ENCODE measurements at places on chromosomes 11 and 22.

GRCh38 chr11:43952401-43953342, 10.2 kb downstream of the C11orf96 start:
- DNase-seq = no peak

GRCh38 chr11:13423372-13423771, 39.6 kb downstream of the BTBD10 start:
- no peak for DNase-seq

GRCh38 chr11:2911785-2912391, 17.3 kb downstream of the PHLDA2 start:
- DNase-seq = no peak

- no peak for DNase-seq
These were observed 10.8 kb downstream of the GNB1L start for GRCh38 chr22:19843857-19844376.

- no peak for DNase-seq
These were observed 11.1 kb downstream of the NEAT1 start for GRCh38 chr11:65433657-65434056.

- DNase-seq = no peak
These were observed 6.9 kb downstream of the SCGB1C1 start for GRCh38 chr11:199782-200181.

- no peak for DNase-seq
These were observed 1.5 kb downstream of the MAPK11 start for GRCh38 chr22:50268655-50269113.

- no peak for DNase-seq
These were observed 3.2 kb downstream of the TPST2 start for GRCh38 chr22:26586556-26587325.

- no peak for DNase-seq
These were observed 88.8 kb downstream of the PDHX start for GRCh38 chr11:35005141-35005780.

GRCh38 chr11:83299681-83300080, 13.5 kb upstream of the CCDC90B start:
- DNase-seq = no peak

DNA sequence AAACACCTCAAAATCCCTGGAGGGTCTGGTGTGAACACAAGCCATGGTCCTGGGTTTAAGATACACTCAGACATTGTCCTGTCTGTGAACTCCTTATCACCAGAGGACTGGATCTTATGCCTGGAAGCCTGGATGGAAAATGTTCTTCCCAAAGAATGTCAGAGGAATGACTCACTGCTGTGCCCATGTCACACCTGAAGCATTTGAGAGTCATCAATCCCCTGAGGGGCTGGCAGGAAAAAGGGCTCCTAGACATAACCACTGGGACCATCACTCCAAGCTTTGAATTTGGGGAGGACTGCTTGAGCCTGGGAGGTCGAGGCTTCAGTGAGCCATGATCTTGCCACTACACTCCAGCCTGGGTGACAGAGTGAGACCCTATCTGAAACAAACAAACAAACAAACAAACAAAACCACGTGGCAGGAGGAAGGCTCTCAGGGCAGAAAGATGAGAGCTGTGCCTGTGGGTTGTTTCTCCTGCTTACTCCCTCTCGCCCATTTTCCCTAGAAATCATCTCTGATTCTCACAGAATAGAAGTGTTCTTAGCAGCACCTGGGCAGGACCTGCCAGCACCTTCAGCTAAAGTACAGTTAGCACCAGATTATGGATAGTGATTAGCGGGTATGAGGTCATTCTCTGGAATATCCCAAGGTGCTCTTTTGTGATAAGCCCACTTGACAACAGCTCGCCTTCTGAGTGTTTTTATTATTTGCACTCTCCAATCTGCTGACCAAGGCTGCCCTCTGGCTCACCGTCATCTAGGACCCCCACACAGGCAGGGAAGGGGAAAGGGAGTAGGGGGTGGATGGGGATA, 11.9 kb upstream of the PRG2 start:
- DNase-seq = no peak

DNA sequence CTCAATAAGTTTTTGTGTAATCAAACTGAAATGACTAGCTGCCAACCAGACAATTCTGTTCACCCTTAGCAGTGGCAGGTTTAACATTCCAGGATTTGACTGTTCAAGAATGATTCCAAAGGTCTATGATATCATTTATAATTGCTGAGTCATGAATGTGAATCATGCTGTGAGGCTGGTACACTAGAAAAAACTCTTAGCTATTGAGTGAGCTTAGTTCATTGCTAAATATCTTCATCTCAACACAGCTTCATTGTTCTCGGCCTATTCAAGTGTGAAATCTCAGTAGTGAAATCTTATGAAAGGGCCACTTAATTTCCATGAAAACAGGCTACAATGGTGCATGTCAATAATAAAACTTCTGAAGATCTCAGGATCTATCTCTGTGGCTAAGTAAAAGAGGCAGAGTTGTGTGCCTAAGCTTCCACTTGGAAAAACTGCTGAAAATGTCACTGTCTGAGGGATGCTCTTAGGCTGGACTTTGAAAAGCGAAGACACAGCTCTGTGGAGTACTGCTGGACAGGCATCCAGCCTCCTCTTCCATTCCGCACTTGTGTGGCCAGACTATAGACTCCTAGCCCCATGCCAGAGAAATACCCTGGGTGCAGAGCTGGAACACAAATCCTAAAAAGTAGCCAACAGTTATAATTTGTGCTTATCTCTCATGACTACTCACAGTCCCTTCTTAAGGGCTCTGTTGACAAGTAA, 12.8 kb downstream of the AQP11 start:
- no peak for DNase-seq

DNA sequence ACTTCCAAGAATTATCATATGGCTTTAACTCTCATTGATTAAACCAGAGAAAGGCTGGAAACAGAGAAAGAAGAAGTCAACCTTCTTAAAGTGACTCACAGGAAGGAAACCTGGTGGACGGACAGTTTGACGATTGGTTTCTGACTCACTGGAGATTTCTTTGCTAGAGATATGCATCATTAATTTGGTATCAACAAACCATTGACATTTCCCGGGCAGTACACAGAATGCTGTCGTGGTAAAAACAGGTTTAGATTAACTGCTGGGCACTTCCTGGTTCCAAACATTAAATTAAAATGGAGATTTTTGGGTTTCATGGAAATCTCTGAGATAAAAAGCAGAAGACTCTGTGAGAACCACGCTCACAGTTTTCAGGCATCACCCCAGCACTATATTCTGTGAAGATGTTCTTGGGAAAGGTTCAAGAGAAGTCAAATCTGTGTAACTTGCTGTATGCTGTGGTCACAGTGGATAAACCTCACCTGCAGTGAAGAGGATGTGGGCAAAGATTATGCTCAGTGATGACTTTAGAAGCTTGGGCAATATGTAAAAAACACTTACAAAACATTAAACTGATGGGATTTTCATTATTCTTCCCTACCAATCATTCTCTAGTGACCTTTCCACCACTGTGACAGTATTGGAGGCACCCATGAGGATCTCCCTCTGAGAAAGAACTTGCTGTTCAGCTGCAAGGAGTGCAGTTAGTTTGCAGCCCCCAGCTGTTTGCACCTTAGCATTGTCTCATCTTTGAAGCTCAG, 61.1 kb upstream of the CD44 start:
- DNase-seq = peak; percentile 36
